ENCODE measurements at places on chromosomes 11 and 22.

DNA sequence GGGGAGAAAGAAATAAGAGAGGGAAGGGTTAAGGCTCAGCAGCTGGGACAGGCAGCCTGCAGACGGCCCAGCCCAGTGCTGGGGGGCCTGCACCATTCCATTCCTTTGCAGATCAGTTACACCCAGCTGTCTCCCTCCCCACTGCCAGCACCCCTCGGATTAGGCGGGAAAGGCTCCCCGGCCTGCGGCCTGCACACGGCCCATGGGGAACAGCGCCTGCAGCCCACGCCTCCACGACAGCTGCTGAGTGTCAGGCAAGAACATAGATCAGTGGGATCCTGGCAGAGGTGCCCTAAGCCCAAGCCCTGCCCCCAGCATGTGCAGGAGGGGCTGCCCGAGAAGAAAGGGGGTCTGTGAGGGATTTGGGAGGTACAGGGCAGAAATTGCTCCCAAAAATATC, 65.8 kb upstream of the MYOD1 start:
- no peak for DNase-seq

DNA sequence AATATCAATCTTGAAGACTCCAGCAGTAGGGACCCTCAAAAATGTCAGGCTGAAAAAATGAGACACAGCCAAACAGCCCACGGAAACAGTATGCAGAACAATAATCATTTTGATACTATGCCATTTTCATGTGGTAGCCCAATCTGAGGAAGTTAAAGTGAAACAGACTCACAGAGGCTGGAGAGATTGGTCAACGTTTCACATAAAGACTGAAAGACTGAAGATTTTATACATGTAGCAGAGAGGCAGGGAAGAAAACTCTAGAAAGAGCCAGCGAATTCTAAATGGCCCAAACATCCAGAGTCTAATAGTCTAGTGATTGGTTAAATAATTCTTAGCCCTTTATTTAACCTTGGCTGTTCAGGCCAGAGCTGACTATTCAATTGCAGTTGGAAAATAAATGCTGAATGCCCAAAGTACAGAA, 49.4 kb downstream of the MAML2 start:
- peak; percentile 66 for DNase-seq

- peak; percentile 72 for DNase-seq
These were observed 16.2 kb upstream of the SHANK3 start for GRCh38 chr22:50656122-50657070.

GRCh38 chr11:65491614-65492386, 7.0 kb upstream of the MALAT1 start:
- peak; percentile 96 for DNase-seq

DNA sequence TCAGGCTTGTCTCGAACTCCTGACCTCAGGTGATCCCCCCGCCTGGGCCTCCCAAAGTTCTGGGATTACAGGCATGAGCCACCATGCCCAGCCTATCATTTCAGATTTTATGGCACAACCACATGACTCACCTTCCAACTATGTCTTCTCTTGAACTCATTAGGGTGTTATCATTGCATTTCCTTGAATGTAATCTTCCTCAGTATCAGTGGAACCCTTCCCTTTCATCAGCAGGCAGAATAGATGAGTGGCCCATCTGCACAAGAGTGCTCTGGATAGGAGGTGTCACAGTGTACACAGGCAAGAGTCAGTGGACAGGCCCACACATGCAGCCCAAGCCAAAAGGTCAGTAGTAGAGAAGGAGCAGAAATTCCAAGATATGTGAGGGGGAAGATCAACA, 29.1 kb upstream of the AQP11 start:
- peak; percentile 43 for DNase-seq

DNA sequence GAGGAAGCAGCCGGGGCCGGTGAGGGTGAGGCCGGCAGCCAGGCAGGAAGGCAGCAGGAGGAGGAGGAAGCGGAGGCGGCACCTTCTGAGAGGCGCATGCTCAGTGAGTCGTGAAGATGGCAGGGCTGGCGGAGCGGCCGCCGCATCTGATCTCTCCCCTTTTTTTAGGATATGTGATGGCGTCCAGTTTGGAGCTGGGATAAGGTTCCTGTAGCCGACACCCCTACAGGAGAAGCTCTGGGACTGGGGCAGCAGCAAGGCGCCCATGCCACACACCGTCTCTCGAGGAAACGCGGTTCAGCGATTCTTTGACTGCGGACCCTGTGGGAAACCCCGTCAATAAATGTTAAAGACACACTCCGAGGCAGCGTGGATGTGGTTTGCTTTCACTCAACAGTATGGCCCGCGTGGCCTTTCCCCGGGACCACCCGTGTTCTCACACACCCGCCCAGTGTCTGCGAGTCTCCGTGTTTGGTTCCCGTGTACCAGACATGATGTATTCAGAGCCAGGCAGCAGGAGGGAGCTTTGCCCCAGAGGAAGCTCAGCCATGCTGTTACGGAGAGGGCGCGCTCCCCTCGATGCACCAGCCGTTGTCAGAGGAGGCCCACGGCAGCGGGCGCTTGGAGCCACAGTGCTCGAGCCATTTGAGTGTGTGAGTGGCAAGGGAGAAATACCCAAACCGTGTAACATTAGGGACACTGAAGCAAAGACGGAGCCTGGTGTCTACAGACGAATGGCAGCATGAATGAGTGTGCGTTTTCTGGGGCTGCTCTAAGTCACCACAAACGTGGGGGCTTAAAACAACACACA, 27.7 kb upstream of the PARVB start:
- no peak for DNase-seq

DNA sequence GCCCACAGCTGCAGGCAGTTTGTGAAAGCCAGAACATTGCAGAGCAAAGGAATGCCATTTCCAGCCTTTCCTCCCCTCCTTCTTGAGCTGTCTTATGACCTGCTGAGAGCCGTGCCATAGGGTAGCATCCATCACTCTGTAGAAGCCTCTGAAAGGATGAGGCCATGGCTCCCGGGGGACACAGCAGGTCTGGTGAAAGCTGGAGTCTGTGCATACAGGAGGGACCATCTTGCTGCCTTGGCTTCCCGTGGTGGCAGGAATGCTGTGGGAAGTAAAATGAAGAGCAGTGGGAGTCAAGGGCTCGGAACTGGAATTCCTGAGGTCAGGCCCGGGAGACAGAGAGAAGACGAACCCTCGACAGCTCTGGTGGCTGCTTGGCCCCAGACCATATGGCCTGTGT, 30.9 kb downstream of the ANO1 start:
- peak; percentile 34 for DNase-seq

DNA sequence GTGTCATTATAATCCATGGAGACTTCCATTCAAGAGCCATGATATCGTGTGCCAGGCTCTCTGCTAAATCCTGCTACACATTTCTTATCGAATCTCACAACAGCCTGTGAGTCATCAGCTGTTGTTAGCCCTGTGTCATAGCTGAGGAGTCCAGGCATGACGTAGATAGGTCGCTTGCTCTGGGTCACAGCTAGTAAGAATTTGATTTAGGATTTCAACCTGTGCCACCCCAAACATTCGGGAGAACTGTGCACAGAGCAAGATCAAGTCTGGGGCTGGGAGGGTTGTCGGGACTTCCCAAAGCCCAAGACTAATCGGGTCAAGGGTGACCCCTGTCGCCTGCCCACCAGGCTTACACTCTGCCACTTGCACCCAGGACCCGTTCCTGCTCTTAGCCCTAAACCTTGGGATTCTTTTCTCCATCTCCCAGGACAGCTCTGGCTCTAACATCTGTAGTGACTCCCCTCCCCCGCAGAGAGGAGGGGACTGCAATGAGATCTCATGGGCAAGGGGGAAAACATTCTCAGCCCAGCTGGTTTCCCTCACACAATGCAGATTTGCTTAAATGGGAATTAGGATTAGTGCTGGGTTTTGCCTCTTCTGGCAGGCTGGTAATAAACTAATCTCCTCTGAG, 34.3 kb downstream of the TSPAN18 start:
- peak; percentile 97 for DNase-seq

- no peak for DNase-seq
These were observed 44.6 kb downstream of the YAP1 start for GRCh38 chr11:102154806-102155205.

DNA sequence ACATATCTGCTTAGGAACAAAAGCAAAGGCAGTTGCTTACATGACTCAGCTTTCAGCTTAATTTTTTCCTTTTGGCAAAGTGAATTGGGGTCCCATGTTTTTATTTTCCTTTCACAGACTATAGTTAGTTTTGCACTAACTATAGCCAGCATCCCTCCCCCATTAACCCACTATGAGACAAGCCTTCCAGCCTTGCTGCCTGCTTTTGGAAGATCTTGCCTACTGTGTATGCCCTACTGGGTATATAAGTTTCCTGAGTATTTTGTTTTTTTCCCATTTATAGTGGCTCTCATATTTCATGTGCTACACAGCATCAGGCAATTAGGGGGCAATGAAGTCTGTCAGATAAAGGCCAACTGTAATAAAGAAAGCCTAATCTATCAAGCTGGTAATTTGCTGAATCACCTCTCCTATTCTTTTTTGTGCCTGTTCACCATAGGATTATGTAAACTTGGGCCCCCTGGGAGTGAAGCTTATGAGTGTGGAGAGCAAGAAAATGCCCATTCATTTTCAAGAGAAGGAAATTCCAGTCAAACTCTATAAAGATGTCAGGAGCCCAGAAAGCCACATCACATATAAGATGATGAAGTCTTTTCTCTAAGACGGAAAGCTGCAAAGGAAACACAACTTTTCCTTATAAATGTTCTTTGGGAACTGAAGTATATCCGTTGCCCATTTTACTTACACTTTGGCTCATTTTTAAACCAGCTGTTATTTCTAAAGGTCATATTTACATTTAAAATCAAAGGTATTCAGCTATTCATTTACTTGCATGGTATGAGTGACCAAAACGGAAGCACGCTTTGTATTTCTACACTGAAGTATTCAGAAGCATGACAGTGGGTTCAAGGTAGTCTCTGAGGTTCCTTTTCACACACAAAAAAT, 64.0 kb downstream of the CCDC83 start:
- peak; percentile 17 for DNase-seq

DNA sequence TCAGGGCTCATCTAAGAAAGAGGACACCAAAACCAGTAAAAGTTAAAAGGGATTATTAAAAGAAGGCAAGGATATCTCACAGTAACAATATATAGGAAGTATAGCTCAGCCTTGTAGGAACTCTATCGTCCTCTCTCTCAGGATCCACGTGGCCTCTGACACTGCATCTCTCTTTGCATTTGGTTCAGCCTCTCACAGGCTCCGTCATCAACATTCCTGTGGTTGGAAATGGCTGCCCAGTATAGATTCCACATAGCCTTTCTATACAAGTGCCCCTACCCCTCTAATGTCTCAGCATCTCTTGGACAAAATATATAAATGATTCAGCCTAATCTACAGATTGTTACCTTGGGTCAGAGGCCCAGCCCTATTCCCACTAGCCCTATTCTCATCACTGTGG, 101.3 kb upstream of the DBX1 start:
- DNase-seq: no peak

- DNase-seq: peak; percentile 72
These were observed 2.4 kb upstream of the ATL3 start for GRCh38 chr11:63673579-63673978.

DNA sequence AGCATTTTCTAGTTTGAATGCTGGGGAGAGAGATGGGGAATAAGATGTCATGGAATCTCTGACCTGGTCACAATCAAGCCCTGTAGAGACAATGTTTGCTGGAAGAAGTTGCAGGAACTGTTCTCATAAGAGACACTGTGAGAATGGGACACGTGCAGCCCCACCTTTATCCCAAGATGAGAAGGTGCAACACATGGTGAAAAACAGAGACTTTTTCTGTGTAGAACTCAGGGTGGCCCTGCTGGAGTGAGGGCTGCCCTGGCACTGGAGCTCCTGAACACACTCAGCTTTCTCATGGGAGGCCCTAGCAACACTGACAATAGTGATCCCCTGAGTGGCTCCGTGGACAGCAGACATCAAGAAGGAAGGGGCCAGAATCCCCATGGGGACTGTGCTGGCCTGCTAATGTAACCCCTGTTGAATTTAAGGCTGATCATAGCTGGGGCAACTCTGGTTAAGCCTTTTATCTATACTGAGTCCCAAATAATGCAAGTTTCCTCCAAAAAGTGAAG, 106.6 kb downstream of the ME3 start:
- no peak for DNase-seq

DNA sequence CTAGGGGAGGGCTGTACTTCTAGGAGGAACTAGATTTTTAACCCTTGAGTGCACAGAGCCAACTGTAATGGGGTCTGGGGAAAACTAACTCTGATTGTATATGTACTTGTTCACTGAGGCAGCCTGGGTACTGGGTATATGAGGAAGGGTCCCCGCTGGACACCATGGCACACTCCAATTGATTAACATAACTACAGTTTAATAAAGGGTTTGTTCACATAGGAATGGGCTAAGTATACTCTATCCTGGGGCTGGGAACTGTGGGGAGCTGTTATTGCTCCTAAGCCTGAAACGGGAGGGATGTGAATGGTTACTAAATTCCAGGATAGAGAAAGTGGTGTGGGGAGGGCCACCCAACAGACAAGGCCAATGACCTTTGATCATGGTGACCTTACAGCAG, 67.6 kb downstream of the PARVA start:
- no peak for DNase-seq

DNA sequence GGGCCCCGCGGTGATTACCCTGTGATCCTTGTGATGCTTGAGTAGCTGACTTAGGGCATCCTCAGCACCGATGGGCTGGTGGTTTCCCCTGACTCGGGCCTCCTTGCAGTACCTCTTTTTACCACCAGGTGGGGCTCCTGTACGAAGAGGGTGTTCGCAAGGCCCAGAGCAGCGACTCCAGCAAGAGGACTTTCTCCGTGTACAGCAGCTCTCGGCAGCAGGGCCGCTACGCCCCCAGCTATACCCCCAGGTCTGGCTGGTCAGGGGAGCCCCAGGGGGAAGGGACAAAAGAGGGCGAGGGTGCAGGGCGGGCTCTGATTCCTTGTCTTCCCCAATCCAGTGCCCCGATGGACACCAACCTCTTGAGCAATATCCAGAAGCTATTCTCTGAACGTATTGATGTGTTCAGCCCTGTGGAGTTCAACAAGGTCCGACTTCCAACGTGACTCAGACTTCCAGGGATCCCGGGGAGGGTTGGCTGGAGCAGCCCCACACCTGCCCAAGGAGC, 1.3 kb upstream of the TM7SF2 start:
- DNase-seq: peak; percentile 86

GRCh38 chr11:131042041-131042390, 125.7 kb upstream of the SNX19 start:
- peak; percentile 73 for DNase-seq

DNA sequence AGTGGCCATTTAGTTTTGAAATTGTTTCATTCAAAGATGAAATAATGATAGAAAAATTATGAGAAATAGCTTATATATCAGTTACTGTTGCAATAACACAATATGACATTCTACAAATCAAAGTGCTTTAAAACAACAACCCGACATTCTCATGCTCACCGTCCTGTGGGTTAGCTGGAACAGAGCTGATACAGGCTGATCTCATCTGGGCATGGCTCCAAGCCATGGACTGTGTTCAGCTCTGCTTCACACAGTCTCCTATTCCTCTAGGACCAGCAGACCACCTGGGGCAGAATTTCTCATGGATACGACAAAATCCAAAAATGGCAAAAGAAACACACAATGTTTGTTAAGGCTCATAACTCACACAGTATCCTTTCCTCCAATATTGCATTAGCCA, 178.6 kb downstream of the CNTN5 start:
- DNase-seq: no peak

Measured in GM23248 (cell line).